ENCODE measurements at places on chromosomes 13 and 19.

DNA sequence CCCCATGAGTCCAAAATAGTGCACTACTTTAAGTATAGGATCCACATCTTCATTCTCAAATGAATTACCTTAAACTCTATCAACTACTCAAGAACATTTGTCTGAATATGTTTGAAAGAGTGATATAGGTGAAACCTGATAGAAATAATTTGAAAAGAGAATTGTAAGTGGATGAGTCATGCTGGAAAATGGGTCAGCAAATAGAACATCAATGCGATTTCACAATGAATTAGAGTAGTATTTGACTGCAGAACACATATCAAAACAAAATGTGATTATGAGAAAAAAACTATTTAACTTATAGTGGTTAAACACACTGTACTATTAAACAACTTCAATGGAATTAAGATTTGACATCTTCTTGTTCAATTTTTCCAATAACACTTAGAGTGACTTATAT lies 300.6 kb upstream of the KLHL1 start:
- DNase-seq, result no peak

- DNase-seq, result no peak
Observed at GRCh38 chr13:106326751-106327150, 208.7 kb downstream of the EFNB2 start.

- peak; percentile 25 for DNase-seq
Observed at GRCh38 chr13:27022571-27023311, 148.9 kb downstream of the USP12 start.

DNA sequence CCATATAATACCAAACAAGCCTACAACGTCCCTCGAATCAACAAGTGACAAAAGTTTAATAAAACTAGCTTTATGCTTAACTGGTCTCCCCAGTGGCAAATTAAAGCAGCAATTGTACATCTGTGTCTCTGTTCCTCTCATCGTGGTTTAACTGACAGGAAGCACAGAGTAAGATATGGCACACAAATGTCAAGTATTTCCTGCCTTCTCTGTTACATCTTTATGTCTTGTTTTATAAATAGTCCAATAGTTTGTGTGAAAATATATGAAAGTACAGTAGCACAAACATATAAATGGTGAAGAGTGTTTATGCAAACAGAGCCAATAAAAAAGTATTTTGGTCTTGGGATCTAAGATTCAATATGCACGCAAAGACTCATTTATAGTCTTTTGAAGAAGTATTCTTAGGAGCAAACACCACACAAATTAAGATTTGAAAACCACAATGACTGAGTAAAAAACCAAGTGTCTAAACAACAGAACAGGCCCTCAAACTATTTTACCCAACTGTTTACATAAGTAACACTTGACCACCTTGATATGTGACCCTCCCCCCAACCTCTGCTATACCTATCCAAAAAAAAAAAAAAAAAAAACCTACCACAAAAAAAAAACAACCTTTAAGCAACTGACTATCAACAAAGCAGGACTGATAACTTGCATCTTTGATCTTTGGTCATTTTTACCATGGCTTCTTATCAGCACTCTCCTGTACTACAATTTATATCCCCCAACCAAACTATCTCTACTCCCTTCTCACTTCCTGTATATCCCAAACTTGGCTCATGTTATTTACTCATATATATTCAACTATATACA lies 14.0 kb downstream of the ELF1 start:
- no peak for DNase-seq

DNA sequence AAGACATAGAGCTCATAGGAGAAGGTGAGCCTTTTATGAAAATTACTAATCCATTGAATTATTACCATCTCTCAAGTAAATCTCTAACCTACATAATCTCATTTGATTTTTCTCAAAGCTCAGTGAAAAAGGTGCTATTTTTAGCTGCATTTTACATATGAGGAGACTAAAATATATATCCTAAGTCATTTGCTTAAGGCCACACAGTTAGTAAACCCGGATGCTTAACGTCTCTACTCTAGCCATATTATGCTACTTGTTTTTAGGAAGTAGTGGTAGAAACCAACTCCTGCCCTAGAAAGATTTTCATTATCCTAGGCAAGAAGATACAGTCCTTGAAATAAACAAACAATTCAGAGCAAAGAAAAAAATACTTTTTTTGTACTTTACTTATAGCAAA lies 108.9 kb downstream of the RBM26 start:
- DNase-seq, result no peak

GRCh38 chr13:83151308-83151660 lies 731.0 kb downstream of the SLITRK1 start:
- DNase-seq, result no peak

DNA sequence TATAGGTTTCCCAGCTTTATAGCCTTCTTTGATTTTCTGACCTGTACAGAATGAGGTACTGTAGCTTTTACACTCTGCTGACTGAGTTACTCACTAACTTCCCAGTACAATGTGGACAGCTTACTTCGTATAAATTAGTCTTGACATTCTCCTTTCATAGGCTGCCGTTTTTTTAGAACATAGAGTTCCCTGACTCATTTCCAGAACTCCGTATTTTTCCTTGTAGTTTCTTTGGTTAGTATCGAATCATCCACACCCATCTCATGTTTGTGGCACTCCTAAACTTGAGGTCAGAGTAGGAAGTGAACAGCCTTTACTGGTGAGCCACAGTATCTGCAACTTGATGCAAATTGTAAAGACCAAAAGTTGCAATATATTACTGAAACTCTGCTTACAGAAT lies 303.9 kb downstream of the SLITRK5 start:
- no peak for DNase-seq

- no peak for DNase-seq
Observed at GRCh38 chr13:63901630-63902029, 2486.0 kb upstream of the PCDH20 start.

GRCh38 chr19:17659996-17660395 lies 28.2 kb downstream of the UNC13A start:
- DNase-seq, result no peak

- no peak for DNase-seq
Observed at GRCh38 chr19:33171916-33172359, 22.2 kb upstream of the LRP3 start.

DNA sequence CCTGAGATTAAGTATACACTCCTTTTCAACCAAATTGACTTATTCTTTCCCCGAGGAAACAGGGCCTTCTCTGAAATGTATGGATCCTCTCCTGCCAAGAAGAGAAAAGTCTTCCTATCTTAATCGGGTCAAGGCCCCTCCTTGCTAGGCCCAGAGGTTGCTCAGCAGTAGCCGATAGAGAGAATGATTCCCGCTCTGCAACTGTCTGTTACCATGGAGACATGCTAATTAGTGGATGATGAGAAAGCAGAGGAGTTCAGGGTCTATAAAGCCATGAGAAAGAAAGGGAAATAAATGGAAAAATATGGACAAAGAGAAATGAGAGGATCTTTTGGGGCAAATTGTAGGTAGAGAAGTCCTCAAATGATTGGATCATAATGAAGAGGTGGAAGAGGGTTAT lies 103.5 kb downstream of the POU4F1 start:
- DNase-seq, result no peak

- no peak for DNase-seq
Observed at GRCh38 chr13:40064154-40065097, 409.0 kb downstream of the COG6 start.

DNA sequence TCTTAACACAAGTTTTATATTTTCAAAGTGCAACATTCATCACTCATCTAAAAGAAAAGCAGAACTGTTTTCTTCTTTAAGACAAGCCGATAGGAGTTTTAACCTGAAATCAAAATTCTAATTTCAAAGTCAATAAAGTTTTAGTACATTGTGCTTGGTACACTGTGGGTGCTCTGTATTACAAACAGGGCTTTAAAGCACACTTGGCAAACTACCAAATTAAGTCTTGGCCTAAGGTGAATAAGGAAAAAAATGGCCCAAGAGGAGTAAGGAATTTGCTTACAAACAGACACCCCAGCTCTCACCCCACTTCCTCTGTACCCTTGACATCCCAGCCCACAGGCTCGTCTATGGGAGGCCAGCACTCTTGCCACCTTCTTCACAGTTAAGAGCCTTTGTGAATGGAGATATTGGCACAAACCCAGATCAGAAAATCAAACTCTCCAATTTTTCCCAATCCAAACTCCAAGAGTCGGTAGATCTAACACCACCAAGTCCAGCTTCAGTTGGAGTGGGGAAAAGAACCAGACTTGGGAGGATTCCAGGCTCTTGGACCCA lies 66.0 kb downstream of the ABCC4 start:
- no peak for DNase-seq

- no peak for DNase-seq
Observed at GRCh38 chr13:34611671-34612070, 330.4 kb upstream of the NBEA start.

DNA sequence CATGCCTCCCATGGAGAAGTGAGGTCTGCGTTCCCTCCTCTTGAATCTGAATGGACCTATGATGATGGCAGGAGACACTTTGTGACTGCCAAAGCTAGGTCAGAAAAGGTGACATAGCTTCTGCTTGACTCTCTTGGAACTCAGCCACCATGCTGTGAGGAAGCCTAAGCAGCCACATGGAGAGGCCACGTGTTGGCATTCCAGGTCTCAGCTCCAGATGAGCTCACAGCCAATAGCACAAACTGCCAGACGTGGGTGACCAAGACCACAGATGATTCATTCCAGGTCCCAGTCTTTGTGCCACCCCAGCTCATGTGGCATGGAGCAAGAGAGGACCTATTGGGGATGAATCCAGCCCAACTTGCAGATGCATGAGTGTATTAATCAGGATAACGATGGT lies 8.7 kb upstream of the GGACT start:
- DNase-seq, result no peak

DNA sequence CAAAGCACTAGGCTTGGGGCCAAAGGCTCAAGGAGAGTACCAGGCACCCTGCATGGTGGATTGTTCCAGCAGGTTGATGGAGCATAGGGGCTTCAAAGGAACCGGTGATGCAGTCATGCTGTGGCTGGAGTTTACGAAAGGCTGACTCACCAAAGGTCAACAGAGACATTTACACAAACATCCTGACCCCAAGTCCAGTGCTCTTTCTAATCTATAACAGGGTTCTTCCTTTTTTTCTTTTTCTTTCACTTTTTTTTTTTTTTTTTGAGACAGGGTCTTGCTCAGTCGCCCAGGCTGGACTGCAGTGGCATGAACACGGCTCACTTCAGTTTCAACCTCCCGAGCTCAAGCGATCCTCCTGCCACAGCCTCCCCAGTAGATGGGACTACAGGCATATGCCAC lies 35.6 kb upstream of the TPTE2 start:
- no peak for DNase-seq

DNA sequence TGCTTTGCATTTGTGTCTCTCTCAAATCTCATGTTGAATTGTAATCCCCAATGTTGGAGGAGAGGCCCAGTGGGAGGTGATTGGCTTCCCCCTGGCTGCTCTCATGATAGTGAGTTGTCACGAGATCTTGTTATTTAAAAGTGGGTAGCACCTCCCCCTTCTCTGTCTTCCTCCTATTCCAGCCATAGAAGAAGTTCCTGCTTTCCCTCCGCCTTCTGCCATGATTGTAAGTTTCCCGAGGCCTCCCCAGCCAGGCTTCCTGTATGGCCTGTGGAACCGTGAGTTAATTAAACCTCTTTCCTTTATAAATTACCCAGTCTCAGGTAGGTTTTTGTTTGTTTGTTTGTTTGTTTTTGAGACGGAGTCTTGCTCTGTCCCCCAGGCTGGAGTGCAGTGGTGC lies 3.8 kb downstream of the LILRA4 start:
- no peak for DNase-seq

- no peak for DNase-seq
Observed at GRCh38 chr13:32790731-32791130, 204.5 kb downstream of the PDS5B start.

DNA sequence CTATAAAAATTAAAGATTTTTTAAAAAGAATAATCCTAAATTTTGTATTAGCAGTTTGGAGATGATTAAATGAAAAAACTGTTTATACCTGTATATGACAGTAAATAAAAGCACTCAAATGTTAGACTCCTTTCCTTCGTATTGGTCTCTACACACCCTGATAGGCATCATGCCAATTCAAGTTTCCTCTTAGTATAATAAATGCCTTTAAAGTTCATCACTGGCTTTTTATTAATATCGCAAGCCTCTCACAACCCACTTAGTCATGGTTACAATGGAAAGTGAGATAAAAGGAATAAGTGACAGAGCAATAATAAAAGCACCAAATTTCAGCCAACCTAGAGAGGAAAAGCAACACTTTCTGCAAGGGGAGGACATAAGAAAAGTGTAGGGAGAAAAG lies 102.2 kb downstream of the PIBF1 start:
- no peak for DNase-seq

- no peak for DNase-seq
Observed at GRCh38 chr13:50189450-50189849, 174.2 kb downstream of the KCNRG start.

GRCh38 chr19:16579381-16579780 lies 7.2 kb upstream of the SLC35E1 start:
- DNase-seq, result peak; percentile 51

DNA sequence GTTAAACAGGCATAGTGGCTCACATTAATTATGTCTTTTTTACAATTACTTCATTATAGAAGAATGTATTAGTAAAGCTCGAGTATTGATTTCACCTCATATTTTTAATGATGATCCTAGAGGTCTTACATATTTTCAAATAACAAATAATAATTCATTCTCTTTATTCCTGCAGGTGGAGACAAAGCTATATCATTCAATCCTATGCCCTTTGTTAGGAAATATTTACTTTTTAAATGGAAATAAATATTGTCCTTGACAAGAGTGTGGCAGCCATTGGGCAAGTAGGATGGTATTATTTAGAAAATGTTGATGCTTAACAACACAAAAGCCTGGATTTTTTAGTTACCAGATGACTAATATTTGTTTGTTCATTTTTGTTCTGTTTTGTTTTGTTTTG lies 127.6 kb downstream of the COG6 start:
- DNase-seq, result no peak

DNA sequence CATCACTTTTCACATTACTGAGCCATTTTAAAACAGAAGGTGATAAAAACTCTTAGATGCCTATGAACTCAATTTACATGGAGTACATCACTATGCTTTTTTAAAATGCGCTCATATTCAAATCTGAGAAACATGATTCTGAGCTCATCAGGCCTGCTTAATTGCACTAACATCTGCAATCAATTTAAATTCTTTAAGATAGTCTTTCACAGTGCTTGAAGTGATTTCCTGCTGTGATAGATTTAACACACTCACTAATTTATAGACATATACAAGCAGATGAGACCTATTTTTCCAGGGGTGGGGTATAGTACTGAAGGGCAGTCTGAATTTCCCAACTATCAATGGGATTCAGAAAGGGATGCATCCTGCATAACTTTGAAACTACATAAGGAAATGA lies 82.9 kb downstream of the DIAPH3 start:
- no peak for DNase-seq

DNA sequence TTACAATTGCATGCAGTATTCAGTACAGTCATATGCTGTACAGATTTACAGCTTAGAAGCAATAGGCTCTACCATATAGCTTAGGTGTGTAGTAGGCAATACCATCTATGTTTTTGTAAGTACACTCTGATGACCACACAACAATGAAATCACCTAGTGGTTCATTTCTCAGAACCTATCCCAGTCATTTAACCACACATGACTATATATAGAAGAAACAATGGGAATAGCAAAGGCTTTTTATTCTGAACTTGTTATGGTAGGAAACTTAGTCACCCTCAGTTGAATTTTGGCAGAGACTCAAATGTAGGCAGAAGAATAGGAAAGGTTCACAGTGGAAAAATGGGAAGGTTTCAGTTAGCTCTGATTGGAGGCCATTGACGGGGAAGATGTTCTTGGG lies 1075.1 kb upstream of the MIR17HG start:
- DNase-seq, result no peak

Data from nucleus accumbens (tissue), 56 donors.